ENCODE measurements at places on chromosomes 1 and 21.
A peak's percentile ranks its signal among the peaks of the same experiment; 100 is the strongest.

DNA sequence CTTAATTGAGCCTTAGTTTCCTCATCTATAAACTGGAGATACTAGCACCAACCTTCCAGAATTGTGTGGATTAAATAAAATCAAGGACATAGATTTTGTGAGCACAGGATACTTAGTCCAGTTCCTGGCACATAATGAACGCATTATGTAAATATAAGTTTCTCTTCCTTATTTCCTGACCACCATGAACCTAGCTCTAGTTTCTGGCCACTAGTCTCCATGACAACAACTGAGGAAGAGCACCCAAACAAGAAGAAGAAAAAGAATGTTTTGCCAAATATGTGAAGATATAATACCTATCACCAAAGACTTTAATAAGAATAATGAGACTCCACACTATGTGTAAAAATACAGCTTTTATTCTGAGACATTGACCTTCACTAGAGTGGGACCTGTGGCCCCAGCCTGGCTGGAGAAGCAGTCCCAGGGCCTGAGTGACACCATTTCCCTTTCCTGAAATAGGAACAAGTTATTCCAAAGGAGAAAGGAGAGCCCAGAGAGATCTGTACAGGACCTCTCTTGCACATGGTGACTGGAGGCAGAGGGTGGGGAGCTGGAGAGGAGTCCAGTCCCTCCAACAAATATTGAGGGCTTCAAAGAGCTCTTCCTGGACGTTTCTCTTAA, 940 bp upstream of the USF1 start:
- no peak for DNase-seq

DNA sequence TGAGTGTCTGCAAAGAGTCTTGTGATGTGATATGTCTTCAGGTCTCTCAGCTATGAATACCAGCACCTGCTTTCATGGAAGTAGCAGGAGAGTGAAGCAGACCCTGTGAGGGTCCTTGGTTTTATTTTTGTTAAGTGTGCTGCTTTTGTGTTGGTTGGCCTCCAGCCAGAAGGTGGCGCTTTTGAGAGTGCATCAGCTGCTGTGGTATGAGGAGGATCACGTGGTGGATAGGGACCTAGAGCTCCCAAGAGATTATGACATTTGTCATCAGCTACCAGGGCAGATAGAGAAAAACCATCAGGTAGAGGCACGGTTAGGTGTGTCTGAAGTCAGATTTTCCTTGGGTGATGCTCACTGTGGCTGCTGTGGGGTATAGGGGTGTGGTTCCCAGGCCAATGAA, 1232.1 kb downstream of the MRPL39 start:
- no peak for DNase-seq

- no peak for DNase-seq
Measured at GRCh38 chr1:240126821-240127220, 35.1 kb downstream of the FMN2 start.

DNA sequence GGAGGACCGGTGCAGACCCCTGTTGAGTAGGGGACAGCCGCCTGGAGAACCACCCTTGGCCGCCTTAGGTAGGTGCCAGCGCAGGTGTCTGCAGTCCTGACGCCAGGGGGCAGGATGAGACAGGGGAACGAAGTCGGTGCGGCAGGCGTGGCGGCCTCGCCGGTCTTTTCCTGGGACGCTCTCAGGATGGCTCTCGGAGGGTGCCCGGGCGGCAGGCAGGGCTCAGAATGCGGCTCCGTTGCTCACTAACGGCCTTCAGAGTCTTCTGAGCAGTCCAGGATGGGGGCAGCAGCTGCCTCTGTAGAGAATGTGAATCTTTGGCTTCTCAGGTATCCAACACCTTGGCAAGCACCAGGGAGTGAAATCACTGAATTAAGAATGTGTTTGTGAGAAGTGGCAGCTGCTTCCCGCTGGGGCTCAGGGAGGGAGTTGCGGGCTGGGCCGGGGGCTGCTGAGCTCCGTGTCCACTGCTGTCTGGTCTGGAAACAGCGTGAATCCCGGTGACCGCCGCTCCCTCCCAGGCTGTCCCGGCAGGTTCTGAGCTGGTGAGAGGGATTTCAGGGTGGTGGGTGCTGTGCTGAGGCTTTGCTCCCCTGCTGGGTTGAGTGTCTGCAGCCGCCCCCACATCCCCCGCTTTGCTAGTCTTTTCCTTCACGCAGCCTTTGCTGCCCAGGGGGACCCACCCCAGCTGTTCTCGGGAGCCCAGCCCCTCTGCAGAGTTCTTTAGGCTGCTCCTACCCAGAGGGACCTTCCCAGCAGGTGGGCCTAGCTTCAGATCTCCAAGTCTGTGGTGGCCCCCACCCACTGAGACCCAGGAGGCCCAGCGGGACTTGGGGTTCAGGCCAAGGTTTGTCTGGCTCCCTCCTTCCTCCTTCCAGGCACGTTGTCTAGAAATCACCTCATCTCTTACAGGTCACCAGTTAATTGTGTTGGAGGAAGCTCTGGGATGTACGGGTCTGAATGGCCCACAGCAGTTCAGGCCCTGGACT, 11.1 kb upstream of the C1orf174 start:
- DNase-seq = peak; percentile 45

- no peak for DNase-seq
Measured at GRCh38 chr1:245458234-245458633, 303.4 kb downstream of the KIF26B start.

GRCh38 chr1:201556841-201557571, 18.1 kb downstream of the NAV1 start:
- DNase-seq = no peak
